ENCODE measurements at places on chromosomes 6 and 20.
A peak's percentile ranks its signal among the peaks of the same experiment; 100 is the strongest.

- DNase-seq = no peak
Observed at GRCh38 chr20:62069741-62070216, 4.1 kb upstream of the TAF4 start.

GRCh38 chr20:40686893-40687292, 2.1 kb downstream of the MAFB start:
- DNase-seq = no peak

GRCh38 chr6:68572975-68573374, 62.1 kb upstream of the ADGRB3 start:
- DNase-seq = no peak

- DNase-seq = no peak
Observed at GRCh38 chr20:38062890-38063289, 29.3 kb downstream of the RPRD1B start.

DNA sequence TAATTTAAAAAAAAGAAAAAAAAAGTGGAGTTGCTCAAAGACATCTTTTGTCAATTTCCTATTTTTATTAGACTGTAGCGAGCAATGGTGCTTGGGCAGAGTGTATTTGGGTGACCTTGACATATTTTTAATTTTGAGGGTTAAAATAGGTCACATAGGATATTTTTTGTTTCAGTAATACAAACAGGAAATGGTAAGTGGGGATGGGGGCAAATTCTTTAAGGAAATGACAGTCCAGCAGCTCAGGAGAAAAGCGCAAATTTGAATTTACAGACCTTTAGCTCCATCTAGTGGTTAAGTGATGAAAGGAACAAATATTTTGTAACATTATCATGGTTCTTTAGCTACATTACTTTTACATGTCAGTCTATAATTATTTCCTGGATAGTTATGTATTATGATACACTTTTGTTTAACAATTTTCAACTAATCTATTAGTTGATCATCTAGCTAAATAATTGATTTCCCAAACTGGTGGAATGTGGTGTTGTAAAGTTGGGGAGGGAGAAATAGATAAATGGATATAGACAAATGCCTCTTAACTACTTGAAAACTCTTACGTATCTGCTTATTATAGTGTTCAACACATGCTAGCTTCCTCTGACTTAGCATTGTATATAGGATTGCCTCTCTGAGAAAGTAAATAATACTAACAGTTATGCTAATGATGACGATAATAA, 10.0 kb downstream of the CITED2 start:
- peak; percentile 53 for DNase-seq

- no peak for DNase-seq
Observed at GRCh38 chr6:139156551-139156950, 21.7 kb downstream of the HECA start.

- peak; percentile 86 for DNase-seq
Observed at GRCh38 chr6:137389150-137389704, 105.0 kb downstream of the OLIG3 start.

DNA sequence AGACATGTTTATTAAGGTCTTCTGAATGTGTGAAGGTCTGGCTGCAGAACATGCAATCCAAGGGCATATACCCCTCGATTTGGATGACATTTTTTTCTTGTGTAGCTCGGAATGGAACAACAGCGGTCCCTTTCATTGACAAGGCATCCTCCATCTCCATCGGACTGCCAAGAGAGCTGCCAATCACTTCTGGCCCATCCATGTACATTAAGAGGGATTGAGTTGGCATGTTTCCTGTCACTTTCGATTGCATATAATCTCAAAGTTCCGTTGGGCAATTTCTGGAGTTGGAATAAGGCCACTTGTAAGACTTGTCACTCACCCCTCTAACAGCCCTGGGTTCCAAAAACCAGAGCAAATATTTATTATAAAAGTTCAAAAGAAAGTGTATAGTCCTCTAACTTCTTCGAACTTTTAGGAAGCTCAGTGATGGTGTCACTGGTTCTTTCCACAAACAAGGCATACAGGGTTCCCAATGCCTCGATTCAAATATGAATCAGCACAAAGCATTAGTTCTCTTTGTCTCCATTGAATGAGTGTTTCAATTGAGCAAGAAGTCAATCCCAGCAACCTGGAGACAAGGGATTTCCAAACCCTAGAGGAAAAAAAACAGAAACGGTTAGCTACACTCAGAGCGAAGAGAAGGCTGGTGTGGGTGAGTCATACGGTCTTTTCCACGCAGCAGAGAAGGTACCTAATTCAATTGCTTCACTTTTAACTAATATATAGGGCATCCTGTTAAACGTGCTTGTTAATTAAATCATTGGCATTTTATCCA, 10.9 kb downstream of the ZNF217 start:
- peak; percentile 56 for DNase-seq

DNA sequence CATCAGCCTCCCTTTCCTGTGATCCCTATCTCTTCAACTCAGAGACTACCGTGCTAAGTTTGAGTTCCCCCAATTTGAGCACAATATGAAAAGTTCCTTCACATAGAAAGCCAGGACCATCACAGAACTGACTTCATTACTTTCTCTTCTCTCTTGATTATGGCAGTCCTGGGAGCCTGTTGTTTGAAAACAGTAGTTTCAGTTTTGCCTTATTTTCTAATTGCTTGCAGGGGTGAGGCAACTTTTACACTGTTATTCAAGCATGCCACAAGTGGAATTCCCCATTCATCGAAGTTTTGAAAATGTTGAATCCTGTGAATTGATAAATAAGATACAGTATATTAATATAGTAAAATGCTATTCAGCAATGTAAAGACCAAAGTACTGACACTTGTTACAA, 569.7 kb upstream of the MARCKS start:
- no peak for DNase-seq

- DNase-seq = no peak
Observed at GRCh38 chr6:31065556-31065955, 46.8 kb downstream of the C6orf15 start.

GRCh38 chr6:7933794-7934193, 23.2 kb upstream of the TXNDC5 start:
- no peak for DNase-seq

DNA sequence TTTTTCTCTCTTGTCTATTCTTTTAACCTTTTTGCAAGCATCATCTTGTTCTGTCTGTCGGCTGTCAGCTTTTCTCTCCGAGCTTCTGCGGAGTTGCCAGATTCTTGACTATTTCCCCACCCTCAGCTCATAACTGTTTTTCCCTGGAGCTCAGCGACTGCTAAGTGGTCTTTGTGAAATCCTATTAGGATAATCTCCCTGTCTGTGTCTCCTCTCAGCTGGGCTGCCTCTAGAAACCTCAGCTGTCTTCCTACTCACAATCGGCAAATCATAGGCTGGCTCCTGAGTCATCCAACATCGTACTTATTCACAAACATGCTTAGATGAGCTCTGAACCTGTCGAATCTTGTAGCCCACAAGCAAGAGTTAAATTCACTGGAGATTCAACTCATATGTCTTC, 332.3 kb downstream of the PTPRT start:
- no peak for DNase-seq

DNA sequence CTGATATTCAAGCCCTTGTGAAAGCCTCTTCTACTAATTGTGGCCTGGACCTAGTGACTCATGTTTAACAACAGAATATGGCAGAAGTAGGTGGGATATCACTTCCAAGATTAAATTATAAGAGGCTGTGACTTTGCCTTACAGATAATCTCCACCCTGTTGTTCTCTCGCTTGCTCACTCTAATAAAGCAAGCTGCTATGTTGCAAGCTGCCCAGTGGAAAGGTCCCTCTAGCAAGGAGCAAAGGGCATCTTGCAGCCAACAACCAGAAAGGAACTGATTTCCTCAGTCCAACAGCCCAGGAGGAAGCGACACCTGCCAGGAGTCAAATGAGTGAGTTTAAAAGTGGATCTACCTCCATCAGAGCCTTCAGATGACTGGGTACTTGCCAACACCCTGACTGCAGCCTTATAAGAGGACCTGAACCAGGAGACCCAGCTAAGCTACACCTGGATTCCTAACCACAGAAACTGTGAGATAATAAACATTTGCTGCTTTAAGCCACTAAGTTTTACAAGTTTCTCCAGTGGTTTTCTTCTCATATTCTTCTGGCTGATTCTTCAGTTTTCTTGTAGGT, 112.6 kb downstream of the FRK start:
- DNase-seq = no peak

DNA sequence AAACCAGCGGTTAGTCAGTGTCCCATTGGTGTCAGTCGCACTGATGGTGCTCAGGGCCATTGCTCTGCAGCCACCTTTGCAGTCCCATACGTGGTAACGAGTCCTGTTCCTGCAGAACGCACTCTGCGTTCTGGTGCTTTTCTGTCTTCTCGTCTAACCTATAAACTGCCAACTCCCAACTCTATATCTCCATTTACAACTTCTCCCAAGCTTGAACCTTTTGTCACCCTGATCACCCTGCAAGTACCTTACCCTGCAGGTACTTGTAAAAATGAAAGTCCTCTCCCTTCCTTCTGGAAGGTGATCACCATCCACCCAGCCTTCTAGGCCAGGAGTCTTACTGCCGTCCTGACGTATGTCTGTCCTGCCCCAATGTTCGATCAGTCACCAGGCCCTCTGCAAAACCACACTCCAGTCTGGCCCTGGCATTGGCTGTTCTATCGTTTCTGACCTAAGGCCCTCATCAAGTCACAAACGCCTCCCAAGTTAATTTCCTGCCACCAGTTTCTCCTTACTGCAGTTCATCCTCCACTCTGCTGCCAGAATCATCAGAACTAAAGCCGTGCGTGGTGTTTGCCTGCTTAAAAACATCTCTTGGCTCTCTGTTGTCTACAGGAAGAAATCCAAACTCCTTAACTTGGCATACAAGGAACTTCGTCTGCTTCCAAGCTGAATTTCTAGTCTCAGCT, 7.9 kb downstream of the RREB1 start:
- DNase-seq = no peak

DNA sequence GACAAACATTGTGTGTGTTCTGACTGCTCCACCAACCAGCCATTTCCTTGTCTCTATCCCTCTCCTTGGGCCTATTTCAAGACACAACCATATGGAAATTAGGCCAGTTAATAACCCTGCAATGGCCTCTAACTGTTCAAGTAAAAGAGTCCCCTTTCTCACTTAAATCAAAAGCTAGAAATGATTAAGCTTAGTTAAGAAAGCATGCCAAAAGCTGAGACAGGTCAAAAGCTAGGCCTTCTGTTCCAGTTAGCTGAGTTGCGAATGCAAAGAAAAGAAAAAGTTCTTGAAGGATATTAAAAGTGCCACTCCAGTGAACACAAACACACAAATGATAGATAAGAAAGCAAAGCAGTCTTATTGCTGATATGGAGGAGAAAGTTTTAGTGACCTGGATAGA, 22.5 kb downstream of the SERINC1 start:
- DNase-seq = no peak

DNA sequence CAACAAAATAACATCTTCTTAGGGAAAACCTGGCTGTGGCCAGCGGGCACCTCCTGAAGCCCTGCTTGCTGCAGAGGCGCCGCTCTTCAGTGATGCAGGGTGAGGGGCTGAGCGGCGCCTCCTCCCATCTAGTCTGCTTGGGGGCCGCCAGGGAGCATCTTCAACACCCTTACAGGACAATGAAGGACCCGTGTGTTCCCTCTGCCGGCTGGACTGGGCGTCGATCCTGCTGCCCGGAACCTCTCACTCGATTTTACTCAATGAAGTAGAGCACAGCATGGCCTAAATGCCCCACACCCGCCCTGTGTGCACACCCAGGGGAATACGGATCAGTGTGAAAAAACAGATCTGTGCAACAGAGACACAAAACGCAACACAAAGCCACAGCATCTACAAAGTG, 28.5 kb upstream of the MPC1 start:
- no peak for DNase-seq

DNA sequence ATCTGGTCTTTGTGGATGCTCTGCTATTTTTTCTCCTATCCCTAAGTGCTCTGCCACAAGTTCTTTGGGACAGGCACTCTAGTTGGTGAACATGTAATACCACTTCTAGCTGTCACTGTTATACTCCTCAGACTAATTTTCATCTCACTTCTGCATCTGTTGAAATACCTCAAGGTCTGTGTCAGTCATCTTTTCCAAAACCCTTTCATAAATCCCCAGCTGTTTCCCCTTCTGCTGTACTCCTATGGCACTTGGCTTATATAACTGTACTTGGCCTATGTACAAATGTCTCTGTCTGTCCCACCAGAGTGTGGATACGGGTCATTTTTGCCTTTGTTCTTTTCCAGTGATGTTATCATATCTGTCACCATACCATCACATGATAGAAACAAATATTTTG, 124.2 kb downstream of the FHL5 start:
- no peak for DNase-seq

- no peak for DNase-seq
Observed at GRCh38 chr6:10399451-10399850, 15.4 kb downstream of the TFAP2A start.

- DNase-seq = peak; percentile 17
Observed at GRCh38 chr20:1876975-1877608, 18.1 kb upstream of the SIRPA start.

GRCh38 chr6:57469072-57469471, 151.6 kb downstream of the PRIM2 start:
- DNase-seq = no peak

DNA sequence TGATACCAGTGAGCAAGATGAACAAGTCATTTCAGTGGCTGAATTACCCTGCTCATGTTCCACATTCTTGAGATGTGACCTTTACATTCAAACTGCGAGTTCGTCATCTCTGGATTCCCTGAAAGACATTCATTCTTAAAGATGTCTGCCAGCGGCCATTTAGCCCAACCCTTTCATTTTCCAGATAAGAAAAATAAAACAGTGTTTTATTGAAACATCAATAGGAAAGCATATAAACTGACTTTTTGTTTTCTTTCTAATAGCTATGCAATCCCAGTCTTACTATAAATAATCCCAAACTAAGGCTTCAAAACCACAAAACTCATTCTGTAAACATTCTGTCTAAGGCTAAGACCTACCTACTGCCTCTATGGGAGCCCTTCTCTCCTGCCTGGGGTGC, 134.0 kb downstream of the SAMD5 start:
- no peak for DNase-seq

GRCh38 chr6:98142839-98143238, 691.5 kb upstream of the POU3F2 start:
- no peak for DNase-seq

DNA sequence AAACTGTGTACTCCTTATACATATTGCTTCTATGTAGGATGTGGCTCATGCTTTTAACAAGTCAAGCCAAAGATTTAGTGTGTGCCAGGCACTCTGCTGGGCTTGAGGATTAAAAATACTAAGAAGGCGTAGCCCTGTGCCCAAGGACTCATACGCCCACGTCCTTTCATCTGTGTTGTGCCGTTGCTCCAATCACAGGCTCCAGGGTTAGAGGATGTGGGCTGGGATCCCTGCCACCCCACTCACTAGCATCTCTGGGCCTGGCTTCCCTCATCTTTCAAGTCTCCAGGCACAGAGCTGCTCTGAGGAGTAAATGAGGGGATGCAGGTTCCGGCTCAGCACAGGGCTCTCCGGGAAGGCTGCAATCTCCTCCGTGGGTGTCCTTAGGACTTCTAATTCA, 214.2 kb downstream of the SYNDIG1 start:
- no peak for DNase-seq

GRCh38 chr6:166415833-166416347, 33.1 kb upstream of the MPC1 start:
- DNase-seq = no peak

DNA sequence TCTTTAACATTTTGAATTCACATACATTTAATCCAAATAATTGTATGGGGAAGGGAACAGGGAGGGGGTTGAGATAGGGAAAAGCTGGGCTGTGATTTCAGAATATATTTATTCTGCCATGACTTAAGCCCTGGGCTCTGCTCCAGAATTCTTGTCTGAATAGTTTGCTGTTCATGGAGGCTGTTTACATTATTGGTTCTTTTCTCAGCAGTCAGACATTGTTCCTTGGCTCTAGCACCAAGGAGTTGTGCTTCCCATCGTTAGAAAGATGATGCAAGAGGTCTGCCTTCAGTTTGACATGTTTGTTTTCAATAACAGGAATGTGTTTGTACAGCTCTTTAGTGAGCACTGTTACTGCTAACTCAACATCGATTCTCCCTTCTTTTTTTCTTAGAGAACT, 198.8 kb upstream of the CDYL start:
- DNase-seq = no peak

Data from CD4-positive, alpha-beta T cell treated with Interleukin-6 at 100 ng/mL for 8 hours (primary cell).